C1 segment of cervical spinal cord (tissue), 14 donors: ENCODE measurements at places on chromosomes 6 and 20.

- peak; percentile 16 for DNase-seq
Observed at GRCh38 chr6:124795643-124796463, 166.4 kb upstream of the RNF217 start.

DNA sequence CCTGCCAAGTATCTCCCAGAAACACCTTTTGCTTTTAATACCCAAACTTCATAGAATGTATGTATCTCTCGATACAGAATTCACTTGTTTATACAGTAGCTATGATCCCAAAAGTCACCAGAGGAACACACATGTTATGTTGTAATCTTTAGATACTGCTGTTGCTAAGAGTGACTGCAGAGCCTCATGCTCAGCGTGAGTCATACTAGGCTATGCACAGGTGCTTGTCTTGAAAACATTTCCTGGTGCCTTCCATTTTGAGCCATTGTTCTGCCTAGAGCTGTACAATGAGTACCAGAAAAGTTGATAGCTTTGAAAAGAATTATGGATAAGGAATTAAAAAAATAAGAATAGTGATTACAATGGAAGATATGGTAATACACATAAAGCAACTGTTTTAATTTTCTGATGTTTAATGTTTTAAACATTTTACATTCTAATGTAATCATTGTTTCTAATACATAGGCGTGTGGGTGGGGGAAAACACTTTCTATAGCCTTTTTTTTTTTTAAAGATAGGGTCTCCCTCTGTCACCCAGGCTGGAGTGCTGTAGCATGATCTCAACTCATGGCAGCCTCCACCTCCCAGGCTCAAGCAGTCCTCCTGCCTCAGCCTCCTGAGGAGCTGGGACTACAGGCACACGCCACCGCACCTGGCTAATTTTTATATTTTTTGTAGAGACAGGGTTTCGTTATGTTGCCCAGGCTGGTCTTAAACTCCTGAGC is 79.4 kb downstream of the CD24 start:
- no peak for DNase-seq

DNA sequence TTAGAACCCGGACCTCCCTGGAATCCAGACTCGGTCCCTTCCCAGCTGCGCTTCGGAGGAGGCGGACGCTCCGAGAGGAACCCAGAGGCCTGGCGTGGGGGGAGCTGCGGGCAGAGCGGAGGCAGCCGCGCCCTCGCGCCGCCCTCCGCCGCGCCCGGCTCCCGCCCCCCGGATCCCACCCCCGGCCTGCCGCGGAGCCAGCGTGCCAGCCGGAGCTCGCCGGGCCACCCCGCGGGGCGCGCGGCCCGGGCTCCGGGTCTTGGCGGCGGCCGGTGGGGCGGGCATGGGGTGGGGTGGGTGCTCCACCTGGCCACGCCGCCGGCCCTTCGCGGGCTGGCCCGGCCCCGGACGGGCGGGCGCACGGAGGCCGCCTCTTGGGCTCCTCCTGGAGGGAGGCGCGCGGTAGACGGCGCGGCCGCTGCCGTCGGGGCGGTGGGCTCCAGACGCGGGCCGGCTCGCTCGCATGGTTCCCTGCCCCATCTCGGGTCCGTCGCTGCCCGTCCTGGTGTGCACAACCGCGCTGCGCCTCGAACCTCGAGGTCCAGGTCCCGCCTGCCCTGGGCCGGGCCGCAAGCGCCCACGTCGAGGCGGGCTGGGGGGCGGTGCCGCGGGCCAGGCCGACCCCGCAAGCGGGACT is 592 bp upstream of the CDYL start:
- DNase-seq: no peak

- peak; percentile 42 for DNase-seq
Observed at GRCh38 chr6:33160728-33161344, 31.4 kb downstream of the COL11A2 start.

GRCh38 chr6:124757560-124757959 is 204.7 kb upstream of the RNF217 start:
- no peak for DNase-seq

GRCh38 chr6:31060145-31060544 is 49.9 kb downstream of the MUC22 start:
- DNase-seq: no peak

DNA sequence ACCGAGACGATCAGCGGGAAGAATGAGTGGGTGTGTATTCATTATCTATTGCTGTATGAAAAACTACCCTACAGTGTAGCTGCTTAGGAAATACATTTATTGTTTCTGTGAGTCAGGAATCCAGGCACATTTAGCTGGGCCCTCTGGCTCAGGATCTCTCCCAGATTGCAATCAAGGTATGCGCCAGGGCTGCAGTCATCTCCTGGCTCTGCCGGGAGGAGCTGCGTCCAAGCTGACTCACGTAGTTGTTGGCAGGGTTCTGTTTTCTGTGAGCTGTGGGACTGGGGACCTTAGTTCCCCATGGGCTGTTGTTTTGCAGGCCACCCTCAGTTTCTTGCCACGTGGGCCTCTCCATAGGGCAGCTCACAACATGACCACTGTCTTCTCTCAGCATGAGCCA is 68.2 kb upstream of the FUCA2 start:
- no peak for DNase-seq

DNA sequence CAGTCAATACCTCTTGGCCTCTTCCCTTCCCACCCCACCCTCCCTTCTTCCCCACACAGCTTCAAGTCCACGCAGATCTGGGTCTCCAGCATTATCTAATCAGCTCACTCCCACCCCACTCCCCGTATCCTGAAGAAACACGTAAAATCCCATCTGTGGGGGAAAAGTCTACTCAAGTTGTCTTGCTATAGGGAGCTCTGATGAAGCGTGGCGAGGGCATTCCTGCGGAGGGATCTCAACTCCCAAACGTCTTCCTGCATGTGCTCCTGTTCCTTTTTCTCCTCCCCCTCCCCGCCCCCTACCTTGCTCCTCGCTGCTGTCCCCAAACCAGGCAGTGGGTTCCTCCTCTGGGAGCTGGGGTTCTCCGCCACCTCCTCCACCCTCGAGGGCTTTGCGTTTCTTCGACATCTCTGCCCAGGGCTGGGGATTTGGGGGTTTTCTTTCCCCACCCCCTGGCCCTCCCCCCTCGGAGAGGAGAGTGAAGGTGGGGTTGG is 181.8 kb downstream of the TBXT start:
- DNase-seq: no peak

DNA sequence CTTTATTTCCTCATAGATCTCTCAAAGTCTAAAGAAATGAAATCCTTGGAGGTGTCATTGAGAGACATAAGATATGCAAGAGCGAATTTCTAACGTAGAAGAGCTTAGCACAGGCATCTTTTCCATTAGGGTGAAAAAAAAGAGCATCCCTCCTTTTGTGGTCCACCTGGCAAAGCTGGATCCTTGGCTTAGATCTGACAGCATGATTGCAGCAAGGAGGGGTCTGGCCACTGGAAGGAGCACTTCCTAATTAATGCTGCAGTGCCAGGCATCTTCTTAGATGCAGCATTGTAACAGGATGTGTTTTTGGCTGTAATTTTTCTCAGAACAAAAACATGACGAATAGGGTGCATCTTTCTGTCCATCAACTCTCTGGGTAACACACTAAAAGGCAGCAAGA is 60.1 kb upstream of the TFAP2D start:
- DNase-seq: no peak

DNA sequence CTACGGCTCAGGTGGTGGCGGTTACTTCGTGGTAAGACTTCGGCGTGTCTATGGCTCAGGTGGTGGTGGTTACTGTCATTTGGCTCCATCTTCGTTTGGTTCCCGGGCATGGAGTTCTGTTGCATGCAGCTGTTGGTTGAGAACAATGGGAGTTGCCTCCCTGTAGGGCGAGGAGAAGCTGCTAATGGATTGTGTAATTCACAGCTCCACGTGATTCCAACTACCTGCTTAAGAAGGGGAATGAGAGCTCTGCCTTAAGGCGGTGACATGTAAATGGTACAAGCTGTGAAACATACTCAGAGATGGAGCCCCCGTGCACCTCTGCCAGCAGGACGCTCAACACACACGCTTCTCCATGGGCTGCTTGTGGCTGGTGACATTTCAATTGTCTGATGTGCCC is 12.4 kb upstream of the DACT2 start:
- no peak for DNase-seq

DNA sequence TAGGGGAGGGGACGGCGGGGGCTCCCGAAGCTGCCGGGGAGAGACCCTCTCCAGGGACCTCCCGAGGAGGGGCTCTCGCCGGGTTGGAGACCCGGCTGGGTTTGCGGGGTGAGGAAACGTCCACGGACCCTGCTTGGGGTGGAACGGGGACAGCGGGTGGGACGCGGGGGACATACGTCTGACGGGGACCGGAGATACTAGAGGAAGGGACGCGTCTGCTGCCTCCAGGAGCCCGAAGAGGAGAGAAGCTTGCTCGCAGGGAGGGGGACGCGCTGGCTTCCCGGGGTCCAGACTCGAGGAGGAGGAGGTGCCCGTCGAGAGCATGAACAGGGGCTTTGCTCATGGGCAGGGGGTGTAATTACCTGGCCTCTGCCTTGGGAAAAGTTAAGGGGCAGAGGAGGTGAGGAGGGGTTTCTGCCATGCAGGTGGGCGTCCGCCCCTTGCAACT is 593 bp downstream of the DNMT3B start:
- DNase-seq: no peak

- DNase-seq: no peak
Observed at GRCh38 chr6:32819729-32820128, 2.9 kb upstream of the HLA-DOB start.

GRCh38 chr6:82687855-82688254 is 324.2 kb downstream of the TPBG start:
- DNase-seq: no peak
